Stimulated activated CD4-positive, alpha-beta T cell treated with anti-CD3 and anti-CD28 coated beads, Interleukin-1b, Interleukin-23, amount 100 ng/mL, for 48 hours (primary cell): ENCODE measurements at places on chromosomes 16 and 17.

DNA sequence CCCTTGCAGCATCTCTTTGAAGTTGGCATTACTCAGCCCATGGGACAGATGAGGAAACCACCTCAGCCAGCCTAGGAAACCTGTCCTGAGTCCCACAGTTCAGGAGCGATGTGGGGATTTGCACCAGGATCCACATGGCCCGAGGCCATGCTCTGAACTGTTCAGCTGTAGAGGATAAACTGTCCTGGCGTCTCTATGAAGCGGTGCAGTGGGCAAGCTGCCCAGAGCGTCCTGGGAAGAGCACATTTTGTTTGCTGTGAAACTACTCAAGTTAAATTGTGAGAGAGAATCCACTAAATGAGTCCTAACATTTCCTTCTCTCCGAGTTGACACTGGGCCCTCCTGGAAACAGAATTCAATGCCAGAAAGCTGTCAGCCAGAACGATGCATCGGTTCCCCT lies 276.6 kb upstream of the TNRC6C start:
- DNase-seq = no peak

DNA sequence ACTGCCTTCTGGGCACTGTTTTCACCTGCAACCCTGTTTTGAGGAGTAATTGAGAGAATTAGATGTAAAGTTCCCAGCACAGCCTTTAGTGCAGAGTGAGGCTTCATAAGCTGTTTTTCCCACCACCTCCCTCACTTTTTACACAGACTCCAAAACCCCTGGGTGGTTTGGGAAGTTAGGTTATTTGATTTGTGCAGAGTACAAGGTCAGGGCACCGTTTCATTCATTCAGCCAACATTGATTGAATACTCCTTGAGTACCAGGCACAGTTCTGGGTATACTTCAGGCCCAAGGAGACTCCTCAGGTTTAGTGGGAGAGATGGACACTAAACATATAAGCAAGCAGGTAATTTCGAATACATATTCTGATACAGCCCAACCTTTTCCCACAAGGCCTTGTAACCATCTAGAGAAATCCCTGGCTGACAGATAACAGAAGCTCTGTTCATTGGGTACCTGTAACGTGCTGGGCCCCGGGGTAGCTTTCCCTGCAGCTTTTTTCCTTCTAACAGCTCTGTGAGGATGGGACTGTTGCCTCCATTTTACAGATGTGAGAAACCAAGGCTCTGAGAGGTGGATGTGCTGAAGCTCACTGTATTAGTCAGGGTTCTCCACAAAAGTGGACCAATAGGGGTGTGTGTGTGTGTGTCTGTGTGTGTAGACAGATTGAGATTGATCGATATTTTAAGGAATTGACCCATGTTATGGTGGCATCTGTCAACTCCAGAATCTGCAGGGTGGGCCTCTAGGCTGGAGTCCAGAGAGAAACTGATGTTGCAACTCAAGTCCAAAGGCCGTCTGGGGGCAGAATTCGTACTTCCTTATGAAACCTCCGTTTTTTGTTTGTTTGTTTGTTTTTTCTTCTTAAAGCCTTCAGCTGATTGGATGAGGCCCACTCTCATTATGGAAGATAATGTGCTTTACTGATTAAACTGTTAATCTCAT lies 234.7 kb downstream of the SNX29 start:
- no peak for DNase-seq

GRCh38 chr17:45940826-45941225 lies 46.5 kb downstream of the MAPT start:
- no peak for DNase-seq

DNA sequence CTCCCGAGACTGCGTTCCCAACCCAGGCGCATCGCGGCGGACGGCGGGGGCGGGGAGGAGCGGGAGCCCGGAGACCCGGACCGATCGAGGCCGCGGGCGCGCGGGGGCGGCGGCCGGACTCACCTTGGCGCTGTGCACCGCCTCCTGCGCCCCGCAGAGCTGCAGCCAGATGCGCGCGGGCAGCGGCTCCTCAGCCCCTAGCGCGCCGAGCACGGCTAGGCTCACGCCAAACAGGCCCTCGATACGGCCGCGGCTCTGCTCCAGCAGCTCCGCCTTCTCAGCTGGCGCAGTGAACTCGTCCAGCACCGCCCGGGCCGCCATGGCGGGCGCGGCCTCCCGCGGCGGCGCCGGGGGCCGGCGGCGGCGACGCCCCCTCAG lies 339 bp downstream of the N4BP1 start:
- peak; percentile 56 for DNase-seq

DNA sequence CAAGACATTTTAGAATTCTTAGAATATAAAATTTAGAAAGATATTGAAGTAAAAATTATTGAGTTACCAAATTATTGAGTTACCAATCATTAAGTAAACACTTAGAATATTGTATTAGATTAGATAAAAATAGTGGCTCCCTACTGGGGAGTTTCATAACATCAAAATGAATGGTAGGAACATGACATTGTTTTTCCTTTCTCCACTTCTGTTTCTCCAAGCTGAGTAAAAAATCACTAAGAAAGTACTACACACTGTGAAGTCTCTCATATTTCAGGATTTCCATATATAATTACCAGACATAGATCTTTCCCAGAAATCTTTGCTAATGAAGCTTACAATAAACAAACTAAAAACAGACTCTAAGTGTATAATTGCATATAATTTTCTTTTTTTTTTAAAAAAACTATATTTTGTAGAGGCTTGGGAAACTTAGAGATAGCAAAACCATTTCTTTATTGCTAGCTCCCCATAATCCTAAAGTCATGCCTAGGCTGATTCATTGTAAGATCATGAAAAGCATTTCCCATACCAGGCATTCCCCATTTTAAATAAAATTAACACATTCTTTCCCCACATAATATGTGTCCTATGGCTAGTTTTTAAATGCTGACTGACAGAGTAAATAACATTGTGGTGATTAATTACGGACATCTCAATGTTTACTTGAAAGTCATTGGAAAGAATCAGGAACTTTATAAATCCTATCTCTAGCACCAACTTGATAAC lies 1408.7 kb upstream of the GOT2 start:
- DNase-seq = no peak

DNA sequence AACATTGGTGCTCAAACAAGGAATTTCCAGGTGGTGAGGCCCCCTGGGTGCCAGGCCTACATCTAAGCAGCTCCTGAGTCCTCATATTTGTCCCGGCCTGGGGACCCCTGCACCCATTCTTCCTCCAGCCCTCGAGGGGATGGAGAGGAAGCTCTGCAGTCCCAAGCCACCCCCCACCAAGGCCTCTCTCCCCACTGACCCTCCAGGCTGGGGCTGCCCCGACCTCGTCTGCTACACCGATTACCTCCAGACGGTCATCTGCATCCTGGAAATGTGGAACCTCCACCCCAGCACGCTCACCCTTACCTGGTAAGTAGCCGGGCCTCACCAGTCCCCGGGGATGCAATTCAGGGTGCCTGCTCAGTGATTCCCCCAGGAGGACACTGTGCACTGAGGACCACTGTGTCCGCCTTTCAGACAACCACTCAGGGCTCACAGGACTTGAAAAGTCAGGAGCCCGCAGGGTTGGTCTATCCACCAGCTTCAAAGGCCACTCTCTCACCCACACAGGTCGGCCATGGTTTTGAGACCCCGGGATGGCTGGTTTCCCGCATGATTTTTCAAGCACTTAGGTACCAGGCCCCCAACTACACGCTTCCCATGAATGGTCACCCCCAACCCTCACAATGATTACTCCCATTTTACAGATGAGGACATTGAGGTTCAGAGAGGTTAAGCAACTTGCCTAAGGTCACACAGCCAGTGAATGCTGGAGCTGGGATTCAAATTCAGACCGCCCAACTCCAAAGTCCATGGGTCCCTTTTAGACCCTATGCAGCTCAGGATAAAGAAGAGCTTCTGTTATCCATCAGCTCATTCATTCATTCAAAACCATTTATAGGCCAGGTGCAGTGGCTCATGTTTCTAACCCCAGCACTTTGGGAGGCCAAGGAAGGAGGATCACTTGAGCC lies 32.4 kb downstream of the IL21R start:
- no peak for DNase-seq

- peak; percentile 29 for DNase-seq
These were observed 518.5 kb upstream of the EEF2KMT start for GRCh38 chr16:5615868-5616642.

- no peak for DNase-seq
These were observed 264.1 kb downstream of the CBLN1 start for GRCh38 chr16:49017501-49017900.
